Neural crest cell (in vitro differentiated cells): ENCODE measurements at places on chromosomes 5 and 9.

DNA sequence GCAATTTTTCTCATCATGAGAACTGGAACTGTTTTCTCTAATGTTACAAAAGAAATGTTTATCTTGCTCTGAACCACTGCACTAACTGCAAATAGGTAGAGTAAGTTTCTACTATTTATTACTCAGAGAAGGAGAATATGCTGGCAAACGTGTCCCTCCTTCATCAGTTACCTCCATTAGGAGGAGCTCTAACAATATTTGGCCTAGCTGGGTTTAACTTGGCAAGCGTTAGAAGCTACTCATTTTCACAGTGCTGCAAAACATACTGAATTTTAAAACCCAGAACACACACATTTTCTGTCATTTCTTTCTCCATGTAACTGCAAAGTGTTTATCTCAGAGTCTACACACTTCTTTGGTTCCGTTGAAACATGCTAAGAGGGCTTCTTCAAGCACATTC is 101.0 kb upstream of the GABRG2 start:
- H3K27me3 ChIP-seq: no peaks in the 10 kb centered on the region
- no peaks in the 10 kb centered on the region for H3K4me1 ChIP-seq
- H3K27ac ChIP-seq: no peak overlapping the region

- H3K27me3 ChIP-seq: no peaks in the 10 kb centered on the region
- no peak overlapping the region for H3K4me3 ChIP-seq
- DNase-seq: no peak
- no peaks in the 10 kb centered on the region for H3K4me1 ChIP-seq
- H3K27ac ChIP-seq: no peak overlapping the region
Measured at GRCh38 chr5:12623408-12623807, 719.2 kb upstream of the CTNND2 start.

- no peak overlapping the region for H3K4me3 ChIP-seq
- H3K4me1 ChIP-seq: peaks cover 5% of the 10 kb centered on the region
- no peaks in the 10 kb centered on the region for H3K27me3 ChIP-seq
- no peak overlapping the region for H3K27ac ChIP-seq
- peaks cover 2% of the 10 kb centered on the region for H3K36me3 ChIP-seq
Measured at GRCh38 chr5:171269717-171270116, 39.3 kb upstream of the TLX3 start.

- DNase-seq: no peak
- peaks cover 9% of the 10 kb centered on the region for H3K4me1 ChIP-seq
- H3K36me3 ChIP-seq: peaks cover 6% of the 10 kb centered on the region
- no peak overlapping the region for H3K27ac ChIP-seq
- H3K27me3 ChIP-seq: no peaks in the 10 kb centered on the region
- no peak overlapping the region for H3K4me3 ChIP-seq
Measured at GRCh38 chr9:32468740-32469139, 57.3 kb downstream of the RIGI start.

- no peaks in the 10 kb centered on the region for H3K36me3 ChIP-seq
- no peaks in the 10 kb centered on the region for H3K27me3 ChIP-seq
Measured at GRCh38 chr9:109597496-109597895, 99.4 kb upstream of the PTPN3 start.

- H3K4me1 ChIP-seq: no peaks in the 10 kb centered on the region
- no peak overlapping the region for H3K27ac ChIP-seq
- no peak overlapping the region for H3K4me3 ChIP-seq
Measured at GRCh38 chr9:23606107-23606506, 219.9 kb downstream of the ELAVL2 start.

DNA sequence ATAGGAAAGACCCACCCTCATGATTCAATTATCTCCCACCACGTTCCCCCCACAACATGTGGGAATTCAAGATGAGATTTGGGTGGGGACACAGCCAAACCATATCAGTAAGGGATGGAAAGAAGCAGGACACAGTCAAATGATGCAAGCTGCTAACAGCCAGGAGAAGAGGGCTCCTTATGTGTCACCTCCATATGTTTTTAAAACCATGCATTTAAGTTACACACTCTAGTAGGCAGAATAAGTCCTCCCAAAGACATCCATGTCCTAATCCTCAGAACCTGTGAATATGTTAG is 4.2 kb upstream of the TTC23L start:
- no peak overlapping the region for H3K4me3 ChIP-seq
- no peak overlapping the region for H3K27ac ChIP-seq
- DNase-seq: no peak
- H3K4me1 ChIP-seq: peaks cover 34% of the 10 kb centered on the region
- no peaks in the 10 kb centered on the region for H3K27me3 ChIP-seq

- no peaks in the 10 kb centered on the region for H3K36me3 ChIP-seq
- H3K4me3 ChIP-seq: no peak overlapping the region
- H3K4me1 ChIP-seq: peaks cover 15% of the 10 kb centered on the region
- no peak for DNase-seq
- H3K27me3 ChIP-seq: no peaks in the 10 kb centered on the region
Measured at GRCh38 chr9:18703151-18703900, 229.4 kb downstream of the ADAMTSL1 start.

- H3K36me3 ChIP-seq: no peaks in the 10 kb centered on the region
- H3K4me1 ChIP-seq: no peaks in the 10 kb centered on the region
- no peak overlapping the region for H3K27ac ChIP-seq
- no peak overlapping the region for H3K4me3 ChIP-seq
Measured at GRCh38 chr5:171801839-171802238, 16.2 kb downstream of the SMIM23 start.

DNA sequence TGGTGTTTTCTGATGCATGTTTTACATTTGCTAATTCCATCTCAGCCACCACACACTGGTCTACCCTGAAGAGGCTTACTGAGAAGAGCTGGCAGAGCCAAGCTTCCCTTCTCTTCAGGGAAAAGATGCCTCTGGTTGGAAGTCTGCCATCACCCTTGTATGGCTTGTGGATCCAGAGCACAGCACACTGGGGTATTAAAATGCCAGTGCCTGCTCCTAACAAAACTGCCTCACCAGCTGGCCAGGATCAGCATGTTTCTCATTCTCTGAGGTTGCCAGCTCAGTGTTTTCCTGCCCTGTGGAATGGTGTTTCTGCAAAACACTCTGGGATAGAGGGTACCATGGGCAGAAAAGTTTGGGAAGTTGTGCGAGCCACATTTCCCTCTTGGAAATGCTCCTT is 31.6 kb upstream of the ZNF618 start:
- H3K4me1 ChIP-seq: no peaks in the 10 kb centered on the region
- H3K4me3 ChIP-seq: no peak overlapping the region
- no peak for DNase-seq
- H3K27ac ChIP-seq: no peak overlapping the region

GRCh38 chr9:77440057-77440456 is 208.1 kb downstream of the GNA14 start:
- peaks cover 4% of the 10 kb centered on the region for H3K4me1 ChIP-seq
- H3K36me3 ChIP-seq: no peaks in the 10 kb centered on the region
- no peak overlapping the region for H3K4me3 ChIP-seq
- H3K27ac ChIP-seq: no peak overlapping the region
- peaks cover 4% of the 10 kb centered on the region for H3K27me3 ChIP-seq

- no peaks in the 10 kb centered on the region for H3K27me3 ChIP-seq
- H3K36me3 ChIP-seq: peaks cover 4% of the 10 kb centered on the region
- peak overlapping the region; percentile 25 for H3K27ac ChIP-seq
- no peak overlapping the region for H3K4me3 ChIP-seq
Measured at GRCh38 chr9:127112735-127113161, 9.7 kb downstream of the ANGPTL2 start.

GRCh38 chr9:133120501-133121197 is 391 bp downstream of the RALGDS start:
- no peaks in the 10 kb centered on the region for H3K27me3 ChIP-seq
- no peaks in the 10 kb centered on the region for H3K36me3 ChIP-seq
- no peak for DNase-seq
- no peak overlapping the region for H3K27ac ChIP-seq
- H3K4me1 ChIP-seq: peaks cover 61% of the 10 kb centered on the region

- no peak overlapping the region for H3K4me3 ChIP-seq
- H3K4me1 ChIP-seq: peaks cover 1% of the 10 kb centered on the region
- H3K36me3 ChIP-seq: no peaks in the 10 kb centered on the region
- no peak for DNase-seq
- H3K27ac ChIP-seq: no peak overlapping the region
- no peaks in the 10 kb centered on the region for H3K27me3 ChIP-seq
Measured at GRCh38 chr9:69237702-69238295, 63.7 kb downstream of the TJP2 start.

GRCh38 chr5:65967288-65968066 is 41.1 kb downstream of the ERBIN start:
- peaks cover 5% of the 10 kb centered on the region for H3K36me3 ChIP-seq
- no peak overlapping the region for H3K27ac ChIP-seq
- no peak for DNase-seq
- H3K4me3 ChIP-seq: no peak overlapping the region
- H3K4me1 ChIP-seq: peaks cover 31% of the 10 kb centered on the region

GRCh38 chr5:95777441-95777840 is 45.1 kb downstream of the GLRX start:
- peaks cover 10% of the 10 kb centered on the region for H3K36me3 ChIP-seq
- H3K27me3 ChIP-seq: no peaks in the 10 kb centered on the region
- DNase-seq: no peak
- no peak overlapping the region for H3K27ac ChIP-seq

DNA sequence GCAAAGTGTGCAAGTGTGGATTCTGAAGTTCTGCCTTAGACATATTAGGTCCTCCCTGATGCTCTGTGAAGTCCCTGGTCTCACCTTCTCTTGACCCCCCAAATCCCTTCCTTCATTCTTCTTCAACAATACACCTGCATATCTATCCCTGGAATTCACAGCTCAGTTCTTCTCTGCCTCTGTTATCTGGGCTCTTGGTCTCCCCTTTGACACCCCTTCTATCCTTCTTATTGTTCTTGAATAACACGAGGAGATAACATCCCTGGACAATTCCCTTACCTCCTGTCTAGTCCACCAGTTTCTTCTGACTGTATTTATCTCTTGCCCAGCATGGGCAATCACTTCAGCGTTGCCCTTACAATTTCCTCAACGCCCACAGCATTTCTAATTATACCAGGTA is 104.8 kb upstream of the ATG10 start:
- no peak overlapping the region for H3K4me3 ChIP-seq
- no peaks in the 10 kb centered on the region for H3K27me3 ChIP-seq
- no peaks in the 10 kb centered on the region for H3K4me1 ChIP-seq
- no peaks in the 10 kb centered on the region for H3K36me3 ChIP-seq

GRCh38 chr5:174097486-174098185 is 52.1 kb downstream of the NSG2 start:
- H3K27ac ChIP-seq: no peak overlapping the region
- no peak overlapping the region for H3K4me3 ChIP-seq
- no peak for DNase-seq
- H3K27me3 ChIP-seq: no peaks in the 10 kb centered on the region
- no peaks in the 10 kb centered on the region for H3K4me1 ChIP-seq
- H3K36me3 ChIP-seq: no peaks in the 10 kb centered on the region

GRCh38 chr5:150038547-150038946 is 38.0 kb downstream of the HMGXB3 start:
- DNase-seq: no peak
- no peaks in the 10 kb centered on the region for H3K27me3 ChIP-seq
- peaks cover 13% of the 10 kb centered on the region for H3K36me3 ChIP-seq
- H3K27ac ChIP-seq: no peak overlapping the region
- no peaks in the 10 kb centered on the region for H3K4me1 ChIP-seq

GRCh38 chr5:72440207-72440638 is 67.0 kb downstream of the ZNF366 start:
- no peak for DNase-seq
- H3K4me1 ChIP-seq: peaks cover 19% of the 10 kb centered on the region
- H3K4me3 ChIP-seq: no peak overlapping the region
- no peaks in the 10 kb centered on the region for H3K36me3 ChIP-seq

DNA sequence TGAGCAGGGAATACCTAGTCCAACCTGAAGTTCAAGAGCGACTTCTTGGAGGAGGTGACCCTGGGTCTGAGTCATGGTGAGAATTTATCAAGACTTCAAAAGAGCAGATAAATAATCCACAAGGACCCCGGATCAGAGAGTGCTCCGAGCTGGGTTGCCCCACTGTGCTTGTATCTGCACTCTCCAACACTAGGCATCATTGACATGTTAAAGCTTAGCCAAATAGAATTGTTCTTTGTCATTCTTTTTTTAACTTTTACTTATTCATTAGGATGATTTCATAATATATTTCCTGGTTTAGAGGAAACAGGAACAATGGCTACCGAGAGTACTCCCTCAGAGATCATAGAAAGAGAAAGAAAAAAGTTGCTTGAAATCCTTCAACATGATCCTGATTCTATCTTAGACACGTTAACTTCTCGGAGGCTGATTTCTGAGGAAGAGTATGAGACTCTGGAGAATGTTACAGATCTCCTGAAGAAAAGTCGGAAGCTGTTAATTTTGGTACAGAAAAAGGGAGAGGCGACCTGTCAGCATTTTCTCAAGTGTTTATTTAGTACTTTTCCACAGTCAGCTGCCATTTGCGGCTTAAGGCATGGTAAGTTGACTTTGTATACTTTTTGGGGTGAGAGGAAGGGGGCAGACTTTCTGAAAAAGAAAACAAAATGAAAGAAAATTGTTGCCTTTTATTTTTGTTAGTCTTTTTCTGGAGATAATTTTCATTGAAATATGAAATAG is at the start of gene CARD6:
Gene CARD6, plus strand, starts transcription at position 300 of the 738 bp plus-strand sequence. Its CDS starts 16 bp downstream, at position 316.
- H3K4me3 ChIP-seq: no peak within 1 kb of the TSS
- H3K27me3 ChIP-seq: peaks cover 61% of the 10 kb centered on the region
- no peak for DNase-seq
- H3K36me3 ChIP-seq: no peaks in the 10 kb centered on the region
- peaks cover 9% of the 10 kb centered on the region for H3K4me1 ChIP-seq

GRCh38 chr5:162160401-162160800 is 92.8 kb downstream of the GABRG2 start:
- H3K27me3 ChIP-seq: no peaks in the 10 kb centered on the region
- no peaks in the 10 kb centered on the region for H3K4me1 ChIP-seq
- H3K27ac ChIP-seq: no peak overlapping the region
- H3K4me3 ChIP-seq: no peak overlapping the region
- no peaks in the 10 kb centered on the region for H3K36me3 ChIP-seq
- DNase-seq: no peak

- no peak overlapping the region for H3K27ac ChIP-seq
- DNase-seq: no peak
- H3K27me3 ChIP-seq: no peaks in the 10 kb centered on the region
- H3K4me1 ChIP-seq: peaks cover 4% of the 10 kb centered on the region
- H3K36me3 ChIP-seq: peaks cover 12% of the 10 kb centered on the region
Measured at GRCh38 chr9:95813923-95814322, 61.6 kb upstream of the ERCC6L2 start.

GRCh38 chr5:12111261-12111660 is 207.0 kb upstream of the CTNND2 start:
- DNase-seq: no peak
- H3K36me3 ChIP-seq: no peaks in the 10 kb centered on the region
- H3K27me3 ChIP-seq: no peaks in the 10 kb centered on the region
- no peak overlapping the region for H3K4me3 ChIP-seq
